Natural killer cell treated with Interleukin-12 subunit alpha and Interleukin-12 subunit beta and Interleukin-15 and Interleukin-18, amount 100 ng/mL, for 72 hours (primary cell): ENCODE measurements at places on chromosomes 7 and 10. TPM values are rescaled to one million over a fixed set of nuclear protein-coding genes. Genes with fewer than 3 reads are reported as not detected.
A peak's percentile ranks its signal among the peaks of the same experiment; 100 is the strongest.

DNA sequence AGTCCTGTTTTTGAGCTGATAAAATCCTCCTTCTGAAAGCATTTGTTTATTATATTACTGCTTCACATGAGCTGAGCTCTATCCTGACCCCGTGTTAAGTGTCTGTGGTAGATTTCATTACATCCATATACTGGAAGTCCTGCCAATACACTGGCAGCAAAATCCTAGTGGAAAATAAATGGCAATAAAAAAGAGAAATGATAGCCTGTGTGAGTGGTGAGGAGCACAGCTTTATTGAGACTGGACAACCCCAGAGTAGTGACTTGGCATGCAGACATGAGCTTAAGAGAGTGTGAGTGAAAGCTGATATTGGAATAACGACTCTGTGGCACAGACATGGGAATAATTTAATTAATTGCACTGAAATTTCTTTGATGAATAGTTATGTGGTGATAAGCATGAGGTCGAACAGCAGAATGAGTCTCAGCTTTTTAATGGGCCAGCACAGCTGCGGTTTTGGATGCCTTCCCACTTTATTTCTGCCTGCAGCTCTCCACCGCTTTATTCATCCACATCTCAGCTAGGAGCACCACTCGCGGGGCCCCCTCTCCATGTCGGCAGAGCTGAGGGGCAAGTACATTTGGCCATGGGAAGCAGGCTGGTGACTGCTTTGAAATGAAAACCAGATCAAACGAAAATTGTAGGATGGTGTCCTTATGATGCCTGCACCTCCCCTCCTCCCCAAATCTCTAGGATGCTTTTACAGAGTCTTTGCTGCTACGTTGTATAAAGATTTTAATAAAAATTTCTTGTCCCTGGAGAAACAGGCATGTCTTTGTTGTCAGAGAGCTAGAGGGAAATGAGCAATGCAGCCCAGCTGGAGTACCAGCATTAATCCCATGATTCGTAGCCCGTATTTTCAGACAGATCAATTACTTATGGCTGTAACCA, 494.3 kb downstream of the AUTS2 start:
- no peak overlapping the region for H3K4me3 ChIP-seq
- no peaks in the 10 kb centered on the region for H3K4me1 ChIP-seq
- DNase-seq = no peak
- no peaks in the 10 kb centered on the region for H3K36me3 ChIP-seq
- H3K27ac ChIP-seq = no peak overlapping the region

GRCh38 chr7:30029696-30030095, 1.5 kb downstream of the PLEKHA8 start:
- DNase-seq = no peak
- no peak overlapping the region for H3K27ac ChIP-seq
- no peak overlapping the region for H3K4me3 ChIP-seq
- H3K4me1 ChIP-seq = peaks cover 39% of the 10 kb centered on the region
- no peaks in the 10 kb centered on the region for H3K36me3 ChIP-seq
- no peaks in the 10 kb centered on the region for H3K27me3 ChIP-seq

DNA sequence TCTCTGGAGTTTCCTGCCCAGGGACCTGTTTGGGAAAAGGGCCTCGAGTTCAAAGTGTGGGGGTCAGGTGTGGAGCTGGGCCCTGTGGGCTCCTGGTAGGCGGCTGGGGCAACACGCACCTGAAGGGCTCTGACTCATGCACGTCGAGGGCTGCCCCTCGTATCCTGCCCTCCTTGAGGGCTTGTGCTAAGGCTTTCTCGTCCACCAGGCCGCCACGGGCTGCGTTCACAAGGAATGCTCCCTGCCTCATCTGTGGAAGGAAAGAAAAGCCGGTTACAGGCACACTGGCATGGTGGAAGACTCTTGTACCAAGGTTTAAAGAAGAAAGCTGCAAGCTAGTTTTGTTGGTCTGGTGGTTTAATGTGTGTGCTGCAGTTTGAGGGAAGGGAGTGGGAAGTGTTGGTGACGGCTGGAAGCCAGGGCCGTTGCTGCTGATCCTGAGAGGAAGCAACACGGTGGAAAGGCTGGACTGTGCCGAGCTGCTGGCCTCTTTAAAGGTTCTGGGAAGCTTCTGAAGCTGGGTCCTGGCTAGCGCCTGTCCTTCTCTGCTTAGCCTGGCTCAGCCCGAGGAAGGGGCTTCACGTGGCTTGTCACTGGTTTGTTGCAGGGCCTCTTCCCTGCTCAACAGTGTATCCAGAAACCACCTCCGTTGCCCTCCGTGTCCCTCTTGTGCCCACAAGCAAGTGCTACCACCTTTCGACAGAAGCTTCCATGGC, 52.0 kb downstream of the ZRANB1 start:
- H3K4me3 ChIP-seq = no peak overlapping the region
- H3K36me3 ChIP-seq = peaks cover 5% of the 10 kb centered on the region
- H3K27ac ChIP-seq = no peak overlapping the region
- no peaks in the 10 kb centered on the region for H3K27me3 ChIP-seq
- no peak for DNase-seq
- peaks cover 8% of the 10 kb centered on the region for H3K4me1 ChIP-seq

DNA sequence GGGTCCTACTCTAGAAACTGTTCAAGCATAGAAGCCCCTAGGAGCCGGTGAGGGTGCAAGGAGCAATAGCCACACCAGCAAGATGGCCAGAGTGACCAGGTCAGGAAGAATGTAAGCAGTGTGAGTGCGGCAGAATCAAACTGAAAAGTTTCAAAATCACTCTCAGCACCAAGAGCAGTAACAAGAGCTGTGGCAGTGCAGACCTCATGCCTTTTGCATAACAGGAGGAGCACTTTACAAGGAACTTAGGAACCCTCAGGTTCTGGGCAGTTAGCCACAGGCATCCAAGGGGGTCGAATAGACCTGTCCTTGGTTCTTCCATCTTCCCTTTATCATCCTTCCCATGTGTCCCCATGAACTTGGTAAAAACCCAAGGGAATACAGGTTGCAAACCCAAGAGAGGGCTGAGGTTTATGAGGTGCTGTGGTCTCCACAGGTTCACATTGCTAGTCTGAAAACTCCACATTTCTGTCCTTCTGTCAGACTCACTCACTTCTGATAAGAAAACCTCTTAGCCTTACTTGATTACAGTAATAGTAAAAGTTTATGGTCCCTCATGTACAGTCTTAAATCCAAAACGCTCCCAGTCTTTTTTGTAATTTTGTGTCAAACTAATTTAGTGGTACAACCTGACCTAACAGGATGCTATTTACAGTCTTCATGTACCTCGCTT, 78.4 kb downstream of the PON1 start:
- H3K27ac ChIP-seq = no peak overlapping the region
- no peaks in the 10 kb centered on the region for H3K36me3 ChIP-seq
- no peaks in the 10 kb centered on the region for H3K4me1 ChIP-seq
- no peak for DNase-seq
- H3K27me3 ChIP-seq = no peaks in the 10 kb centered on the region
- H3K4me3 ChIP-seq = no peak overlapping the region

- H3K27ac ChIP-seq = no peak overlapping the region
- no peak overlapping the region for H3K4me3 ChIP-seq
- H3K4me1 ChIP-seq = no peaks in the 10 kb centered on the region
- DNase-seq = no peak
- H3K36me3 ChIP-seq = peaks cover 12% of the 10 kb centered on the region
- no peaks in the 10 kb centered on the region for H3K27me3 ChIP-seq
Measured at GRCh38 chr7:75559976-75560365, 67.9 kb downstream of the SPDYE5 start.

GRCh38 chr7:110296321-110296720, 794.6 kb upstream of the LRRN3 start:
- DNase-seq = no peak
- no peaks in the 10 kb centered on the region for H3K4me1 ChIP-seq
- H3K4me3 ChIP-seq = no peak overlapping the region
- H3K36me3 ChIP-seq = no peaks in the 10 kb centered on the region
- no peak overlapping the region for H3K27ac ChIP-seq

DNA sequence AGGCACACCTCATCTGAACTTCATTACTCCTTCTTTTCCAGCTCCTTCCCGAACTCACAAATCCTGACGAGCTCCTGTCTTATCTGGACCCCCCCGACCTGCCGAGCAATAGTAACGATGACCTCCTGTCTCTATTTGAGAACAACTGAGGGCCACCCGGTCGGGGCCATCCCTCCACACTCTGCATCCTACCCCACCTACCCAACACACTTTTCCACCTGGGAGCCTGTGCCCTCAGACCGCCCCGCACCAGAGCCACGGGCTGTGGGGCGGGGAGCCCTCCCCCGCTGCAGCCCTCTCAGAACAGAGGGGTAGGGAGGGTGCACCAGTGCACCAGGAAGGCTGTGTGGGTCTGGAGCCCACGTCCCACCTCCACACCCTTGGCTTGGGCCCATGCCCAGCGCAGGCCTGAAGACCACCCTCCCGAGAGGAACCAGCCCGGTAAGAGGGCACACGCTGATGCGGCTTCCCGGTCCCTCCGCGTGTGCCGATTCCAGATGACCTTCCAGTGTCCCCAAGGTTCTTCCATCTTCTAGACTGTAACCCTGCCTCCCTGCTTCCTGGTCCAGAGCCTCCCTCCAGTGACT, 34.6 kb upstream of the PPIF start:
- H3K36me3 ChIP-seq = peaks cover 4% of the 10 kb centered on the region
- DNase-seq = no peak
- H3K4me1 ChIP-seq = peaks cover 20% of the 10 kb centered on the region

DNA sequence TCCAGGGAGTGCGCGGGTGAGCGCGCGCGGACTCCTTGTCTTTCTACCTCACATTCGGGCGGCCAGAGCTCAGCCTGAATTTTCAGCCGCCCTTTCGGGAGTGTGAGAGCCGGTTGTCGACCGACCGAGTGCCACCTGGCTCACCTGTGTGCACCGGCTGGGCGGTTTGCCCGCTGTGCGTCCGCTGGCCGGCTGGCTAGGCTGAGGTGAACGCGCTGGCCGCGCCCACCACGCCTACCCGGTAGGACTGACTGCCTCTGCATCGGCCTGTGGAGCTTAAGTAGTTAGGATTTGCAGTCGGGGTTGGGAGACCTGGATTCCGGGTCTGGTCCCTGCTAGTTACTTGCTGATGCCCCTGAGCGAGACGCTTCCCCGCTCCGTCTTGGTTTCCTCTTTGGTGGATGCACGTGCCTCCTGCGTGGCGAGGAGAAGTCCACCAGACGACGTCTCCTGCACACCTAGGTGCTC, 553 bp downstream of the TSPAN15 start:
- H3K27ac ChIP-seq = no peak overlapping the region
- H3K4me3 ChIP-seq = peak overlapping the region; percentile 80
- peaks cover 19% of the 10 kb centered on the region for H3K27me3 ChIP-seq
- DNase-seq = no peak

DNA sequence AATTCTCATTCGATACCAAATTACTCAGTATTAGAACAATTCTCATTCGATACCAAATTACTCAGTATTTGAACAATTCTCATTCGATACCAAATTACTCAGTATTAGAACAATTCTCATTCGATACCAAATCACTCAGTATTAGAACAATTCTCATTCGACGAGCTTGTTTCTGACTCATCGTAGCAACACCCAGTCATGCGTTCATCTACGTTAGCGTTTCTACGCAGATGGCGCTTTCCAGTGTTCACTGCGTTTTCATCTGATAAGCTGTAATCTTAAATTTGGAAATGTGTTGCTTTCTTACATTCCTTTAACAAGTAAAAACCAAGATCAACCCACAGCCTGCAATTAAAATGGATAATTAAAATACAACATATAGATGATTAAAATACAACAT, 276.3 kb downstream of the ZMYND11 start:
- no peak for DNase-seq
- H3K27ac ChIP-seq = no peak overlapping the region
- no peak overlapping the region for H3K4me3 ChIP-seq
- H3K36me3 ChIP-seq = no peaks in the 10 kb centered on the region

DNA sequence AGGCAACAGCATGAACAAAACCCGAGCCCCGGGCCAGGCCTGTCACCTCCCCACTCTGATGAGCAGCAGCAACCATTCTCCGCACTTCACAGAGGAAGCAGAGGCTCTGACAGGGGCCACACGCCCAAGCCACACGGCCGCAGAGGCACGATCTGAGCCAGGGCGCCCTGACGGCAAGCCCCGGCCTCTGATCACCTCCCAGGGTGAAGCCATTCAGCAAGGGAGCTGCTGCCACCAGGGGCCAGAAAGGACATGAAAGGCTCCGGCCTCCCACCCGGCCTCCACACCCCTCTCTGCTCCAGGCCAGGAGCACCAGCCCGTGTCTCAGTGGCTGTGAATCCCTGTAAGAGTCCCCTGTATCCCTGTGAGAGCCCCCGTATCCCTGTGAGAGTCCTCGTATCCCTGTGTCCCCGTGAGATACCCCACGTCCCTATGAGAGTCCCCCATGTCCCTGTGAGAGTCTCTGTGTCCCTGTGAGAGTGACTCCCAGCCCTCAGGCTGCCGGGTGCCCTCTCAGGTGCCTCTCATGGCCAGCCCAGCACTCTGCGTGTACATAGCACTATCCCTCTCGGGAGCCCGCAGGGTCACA, 187.8 kb downstream of the MAD1L1 start:
- H3K4me1 ChIP-seq = peaks cover 47% of the 10 kb centered on the region
- DNase-seq = peak; percentile 40

- DNase-seq = no peak
- no peak overlapping the region for H3K4me3 ChIP-seq
- H3K27me3 ChIP-seq = no peaks in the 10 kb centered on the region
- H3K4me1 ChIP-seq = peaks cover 29% of the 10 kb centered on the region
- H3K36me3 ChIP-seq = peaks cover 10% of the 10 kb centered on the region
- no peak overlapping the region for H3K27ac ChIP-seq
Measured at GRCh38 chr7:2100278-2101208, 132.2 kb downstream of the MAD1L1 start.

ERV3-1 gene
- total RNA-seq = 16.0 TPM

WDFY4 gene
- not detected for total RNA-seq

SAP25 gene
- 25.2 TPM for total RNA-seq

ABCC2 gene
- 1.5 TPM for total RNA-seq

UCN3 gene
- total RNA-seq = not detected

CPED1 gene
- not detected for total RNA-seq
